DMS79 (cell line): ENCODE measurements at places on chromosomes 3 and 15.

DNA sequence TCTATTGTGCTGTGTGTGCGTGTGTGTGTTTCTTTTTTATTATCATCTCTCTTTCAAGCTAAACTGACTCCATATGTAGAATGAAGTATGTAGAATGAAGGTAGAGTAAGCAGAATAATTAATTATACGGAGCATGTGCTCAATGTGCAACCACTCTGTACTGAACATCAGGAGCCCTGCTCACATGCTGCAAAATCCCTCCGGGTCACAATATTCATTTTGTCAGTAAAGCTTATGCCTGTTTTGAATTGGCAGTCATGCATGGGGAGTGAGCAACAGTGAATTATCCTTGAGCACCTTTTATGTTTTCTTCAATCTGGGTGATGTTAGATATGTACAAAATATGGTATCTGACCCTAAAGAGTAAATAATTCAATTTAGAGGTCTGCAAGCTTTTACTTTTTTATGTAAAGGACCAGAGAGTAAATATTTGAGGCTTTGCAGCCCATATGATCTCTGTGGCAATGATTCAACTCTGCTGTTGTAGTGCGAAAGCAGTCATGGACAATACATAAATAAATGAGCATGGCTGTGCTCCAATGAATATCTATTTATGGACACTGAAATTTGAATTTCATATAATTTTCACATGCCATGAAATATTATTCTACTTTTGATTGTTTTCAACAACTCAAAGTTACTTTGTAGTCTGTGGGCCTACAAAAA, 199.9 kb downstream of the VGLL3 start:
- no peak for DNase-seq

GRCh38 chr3:170077361-170077760, 39.6 kb downstream of the GPR160 start:
- no peak for DNase-seq

GRCh38 chr3:51934991-51935885, 6.5 kb downstream of the RRP9 start:
- no peak for DNase-seq

GRCh38 chr3:2802429-2802828, 307.7 kb downstream of the IL5RA start:
- no peak for DNase-seq

DNA sequence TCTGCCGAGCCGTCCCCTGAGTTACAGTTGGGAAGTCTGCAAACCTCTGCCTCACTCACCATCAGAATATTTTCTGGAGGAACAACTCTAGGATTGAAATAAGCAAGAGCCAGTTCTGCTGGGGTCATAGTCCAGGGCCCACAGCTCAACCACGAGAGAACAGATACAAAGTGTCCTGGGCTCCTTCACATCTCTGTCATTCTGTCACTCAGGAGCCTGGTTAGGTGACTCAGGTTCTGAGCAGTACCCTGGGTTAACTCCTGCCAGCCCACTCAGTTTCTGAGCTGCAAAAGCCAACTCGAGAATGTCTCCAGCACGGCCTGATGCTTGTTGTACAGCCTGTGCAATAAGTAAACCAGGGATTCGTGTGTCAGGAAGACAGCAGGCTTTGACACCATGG, 155.7 kb downstream of the SLCO3A1 start:
- DNase-seq, result no peak

- no peak for DNase-seq
Measured at GRCh38 chr3:86785386-86785785, 205.6 kb downstream of the VGLL3 start.

DNA sequence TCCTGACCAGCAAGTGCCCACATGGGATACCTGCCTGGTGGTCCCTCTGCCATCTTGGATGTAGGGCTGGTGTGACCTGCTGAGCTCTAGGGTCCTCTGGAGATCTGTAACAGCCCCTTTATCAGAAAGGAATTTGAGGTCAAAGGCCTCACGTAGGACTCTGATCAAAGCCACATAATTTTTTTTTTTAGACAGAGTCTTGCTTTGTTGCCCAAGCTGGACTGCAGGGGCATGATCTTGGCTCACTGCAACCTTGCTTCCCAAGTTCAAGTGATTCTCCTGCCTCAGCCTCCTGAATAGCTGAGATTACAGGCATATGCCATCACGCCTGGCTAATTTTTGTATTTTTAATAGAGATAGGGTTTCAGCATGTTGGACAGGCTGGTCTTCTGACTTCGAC, 9.5 kb downstream of the ITGB5 start:
- no peak for DNase-seq

DNA sequence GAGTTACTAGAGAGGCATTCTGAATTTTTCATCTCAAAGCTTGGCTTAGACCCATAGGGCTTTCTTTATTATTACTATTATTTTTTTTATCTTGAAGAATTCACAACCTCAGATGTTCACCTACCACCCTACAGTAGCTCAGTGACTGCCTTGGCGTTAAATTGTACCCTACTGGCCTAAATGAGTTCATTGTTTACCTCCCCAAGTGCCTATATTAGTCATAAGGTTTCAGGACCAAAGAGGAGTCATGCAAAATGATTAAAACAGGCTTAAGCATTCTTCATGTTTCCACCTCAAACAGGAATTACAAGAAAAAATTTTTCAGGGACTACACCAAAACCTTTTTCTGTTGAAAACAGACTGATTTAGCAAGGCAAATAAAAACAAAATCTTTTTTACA, 751.5 kb downstream of the SQOR start:
- no peak for DNase-seq

DNA sequence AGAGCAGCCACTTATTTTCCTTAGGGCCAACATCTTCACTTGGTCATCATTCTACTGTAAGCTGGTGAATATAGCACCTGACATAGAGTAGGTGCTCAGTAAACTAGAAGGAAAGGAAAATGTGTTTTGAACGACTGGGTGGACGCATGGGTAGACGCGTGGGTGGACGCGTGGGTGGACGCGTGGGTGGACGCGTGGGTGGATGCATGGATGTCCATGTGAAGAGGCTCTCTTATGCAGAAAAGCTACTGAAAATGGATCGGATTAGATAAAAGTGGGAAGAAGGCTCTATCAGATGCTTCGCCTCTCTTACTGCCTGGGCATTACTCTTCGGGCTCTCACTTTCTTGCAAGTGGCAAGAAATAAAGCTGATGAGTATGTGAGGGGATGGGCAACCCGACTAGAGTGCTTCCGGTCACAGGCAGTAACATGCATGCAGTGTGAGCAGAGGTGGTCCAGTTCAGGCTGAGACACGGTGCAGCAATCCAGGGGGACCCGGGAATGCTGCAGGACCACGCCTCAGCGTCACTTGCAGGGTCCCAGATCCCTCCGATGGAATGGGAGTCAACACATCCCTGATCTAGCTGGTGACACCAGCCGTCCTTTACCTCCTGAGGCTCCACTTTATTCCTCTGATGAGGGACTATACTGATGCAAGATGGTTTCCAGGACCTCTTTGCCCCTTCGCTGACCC, 138.0 kb upstream of the MEF2A start:
- DNase-seq, result no peak

DNA sequence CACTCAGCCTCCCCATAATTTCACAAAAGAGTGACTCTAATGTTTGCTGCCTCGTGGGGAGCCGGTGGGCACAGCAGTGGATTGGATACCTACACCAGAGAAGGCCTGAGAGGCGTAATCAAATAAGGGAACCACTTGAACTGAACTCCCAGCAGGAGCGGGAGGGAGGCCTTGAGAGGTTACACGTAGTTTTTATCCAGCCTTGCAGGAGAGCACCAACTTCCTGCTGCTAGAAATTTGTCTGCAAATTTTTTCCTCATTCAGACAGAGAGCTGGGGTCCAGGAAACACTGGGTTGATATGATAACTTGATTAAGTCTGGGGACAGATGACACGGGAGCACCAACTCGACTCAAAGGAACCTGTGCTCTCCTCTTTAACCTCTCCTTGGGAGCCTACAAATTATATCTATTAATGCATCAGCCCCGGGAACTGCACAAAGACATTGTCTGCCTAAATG, 69.8 kb downstream of the HES1 start:
- DNase-seq, result peak; percentile 97

DNA sequence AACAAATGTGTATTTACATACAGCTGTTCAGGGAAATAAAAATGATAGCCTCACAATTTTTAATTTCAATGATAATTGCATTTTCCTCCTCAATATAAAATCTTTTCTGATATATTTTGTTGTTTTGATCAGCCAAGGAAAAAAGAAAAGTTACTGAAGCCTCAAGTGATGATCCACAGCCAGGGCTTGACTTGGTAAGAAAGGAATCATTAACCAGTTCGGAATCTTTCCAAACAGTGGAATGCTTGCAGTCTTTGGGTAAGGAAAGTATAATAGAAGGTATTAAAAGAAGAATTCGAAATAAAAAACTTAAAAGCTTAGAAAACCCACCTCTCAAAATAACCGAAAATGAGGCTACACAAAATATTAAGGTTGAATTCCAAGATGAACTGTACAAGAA, 1.0 kb downstream of the TOPAZ1 start:
- DNase-seq, result no peak

- DNase-seq, result no peak
Measured at GRCh38 chr3:49213541-49213943, 42.1 kb downstream of the KLHDC8B start.
